SHP77 (cell line): ENCODE measurements at places on chromosomes 12 and 14.

DNA sequence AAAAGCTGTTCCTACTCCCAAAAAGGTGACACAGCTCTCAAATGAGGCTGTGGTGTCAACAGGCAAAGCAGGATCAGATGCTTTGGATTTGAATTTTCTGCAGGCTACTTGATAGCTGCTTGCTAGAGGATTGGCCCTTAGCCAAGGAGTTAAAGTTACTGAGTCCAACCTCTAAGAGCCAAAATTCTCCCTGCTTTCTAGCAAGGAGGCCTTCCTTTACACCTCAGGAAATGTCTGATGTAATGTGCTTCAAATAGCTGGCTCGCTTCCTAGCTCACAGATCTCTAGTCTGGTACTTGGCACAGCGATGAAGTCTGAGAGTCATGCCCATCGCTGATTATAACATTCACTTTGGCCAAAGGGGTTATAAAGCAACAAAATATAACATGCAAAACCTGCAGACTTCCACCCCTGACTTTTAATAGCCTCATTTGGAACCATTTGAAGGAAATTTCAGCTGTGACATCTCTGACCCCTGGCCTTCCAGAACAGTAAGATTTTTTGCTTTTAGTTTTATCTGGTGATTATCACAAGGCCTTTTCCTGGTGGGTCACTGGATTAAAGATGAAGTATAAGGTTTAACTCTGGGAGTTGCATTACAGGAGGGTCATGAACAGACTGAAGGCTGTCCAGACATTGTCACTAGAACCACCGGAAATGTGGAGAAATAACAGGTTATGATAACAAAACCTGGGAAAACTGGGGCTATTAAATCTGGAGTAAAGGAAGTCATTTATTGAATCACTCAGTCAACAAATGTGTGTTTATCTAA lies 189.7 kb downstream of the EPS8 start:
- DNase-seq: no peak

DNA sequence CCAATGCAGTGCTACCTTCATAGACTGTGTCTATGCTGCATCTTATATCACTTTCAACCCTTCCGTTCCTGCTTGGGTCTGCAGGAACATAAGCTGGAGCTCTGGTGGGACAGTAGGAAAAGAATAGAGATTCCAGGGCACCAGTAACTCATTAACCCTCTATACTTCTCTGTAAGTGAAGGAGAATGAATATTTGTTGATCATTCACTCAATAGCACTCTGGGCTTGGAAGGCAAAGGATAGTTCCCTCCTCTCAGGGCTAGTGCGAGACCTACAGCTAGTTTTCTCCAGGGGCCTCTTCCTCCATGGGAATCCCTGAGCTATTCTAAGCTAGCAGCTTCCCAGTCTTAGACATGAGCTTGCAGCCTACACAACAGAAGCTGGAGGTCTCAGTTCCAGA lies 84.7 kb downstream of the BMP4 start:
- DNase-seq: no peak

GRCh38 chr14:75188520-75189268 lies 12.3 kb upstream of the TMED10 start:
- no peak for DNase-seq

DNA sequence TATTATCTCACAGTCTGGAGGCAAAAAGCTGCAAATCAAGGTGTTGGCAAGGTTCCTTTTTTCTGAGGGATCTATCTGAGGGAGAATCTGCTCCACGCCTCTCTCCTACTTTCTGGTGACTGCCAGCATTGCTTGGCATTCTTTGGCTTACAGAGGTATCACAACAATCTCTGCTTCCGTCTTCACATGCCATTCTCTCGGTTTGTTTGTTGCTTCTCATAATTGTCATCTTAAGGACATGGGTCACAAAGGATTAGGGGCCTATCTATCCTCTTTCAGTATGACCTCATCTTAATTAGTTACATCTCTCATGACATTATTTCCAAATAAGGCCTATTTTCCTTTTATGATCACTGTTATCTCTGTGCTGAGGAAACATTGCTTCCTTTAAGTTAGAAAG lies 345.0 kb downstream of the FOXG1 start:
- no peak for DNase-seq

- no peak for DNase-seq
Measured at GRCh38 chr12:5034603-5035002, 9.1 kb upstream of the KCNA5 start.

DNA sequence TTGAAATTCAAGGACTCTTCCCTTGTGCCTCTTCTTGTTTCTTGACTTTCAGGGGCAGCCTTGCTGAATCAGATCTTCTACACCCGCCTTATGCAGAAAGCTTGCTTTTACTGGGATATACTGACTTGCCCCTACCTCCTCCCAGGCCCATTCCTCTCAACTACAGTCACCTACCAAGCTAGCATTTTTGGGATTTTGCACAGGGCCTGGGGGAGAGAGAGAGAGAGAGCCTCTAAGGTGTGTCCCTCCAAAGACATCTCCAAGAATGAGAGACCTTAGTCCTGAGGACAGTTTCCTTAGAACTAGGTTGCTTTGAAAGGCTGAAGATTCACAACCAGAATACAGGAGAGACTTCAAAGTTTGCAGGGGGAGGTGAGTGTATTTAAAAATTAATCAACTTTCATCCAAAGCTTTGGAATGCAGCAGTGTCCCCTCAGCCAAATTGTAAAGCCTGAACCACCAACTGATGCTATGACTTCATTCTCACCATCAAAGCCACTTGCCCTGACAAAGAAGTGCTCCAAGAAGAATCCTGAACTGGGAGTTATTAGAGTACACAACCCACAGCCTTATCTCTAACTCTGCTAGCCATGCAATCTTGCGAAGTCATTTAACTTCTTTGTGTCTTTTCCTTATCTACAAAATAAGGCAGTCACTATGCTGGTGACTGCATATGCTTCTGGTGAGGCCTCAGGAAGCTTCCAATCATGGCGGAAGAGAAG lies 96.1 kb upstream of the EGLN3 start:
- DNase-seq: no peak

- no peak for DNase-seq
Measured at GRCh38 chr12:39505023-39505422, 62.1 kb upstream of the KIF21A start.

GRCh38 chr12:102197789-102198188 lies at the start of gene PMCH:
Gene PMCH, minus strand, starts transcription at chr12:102197833. Its CDS starts 63 bp downstream, at chr12:102197770.
- DNase-seq: no peak

DNA sequence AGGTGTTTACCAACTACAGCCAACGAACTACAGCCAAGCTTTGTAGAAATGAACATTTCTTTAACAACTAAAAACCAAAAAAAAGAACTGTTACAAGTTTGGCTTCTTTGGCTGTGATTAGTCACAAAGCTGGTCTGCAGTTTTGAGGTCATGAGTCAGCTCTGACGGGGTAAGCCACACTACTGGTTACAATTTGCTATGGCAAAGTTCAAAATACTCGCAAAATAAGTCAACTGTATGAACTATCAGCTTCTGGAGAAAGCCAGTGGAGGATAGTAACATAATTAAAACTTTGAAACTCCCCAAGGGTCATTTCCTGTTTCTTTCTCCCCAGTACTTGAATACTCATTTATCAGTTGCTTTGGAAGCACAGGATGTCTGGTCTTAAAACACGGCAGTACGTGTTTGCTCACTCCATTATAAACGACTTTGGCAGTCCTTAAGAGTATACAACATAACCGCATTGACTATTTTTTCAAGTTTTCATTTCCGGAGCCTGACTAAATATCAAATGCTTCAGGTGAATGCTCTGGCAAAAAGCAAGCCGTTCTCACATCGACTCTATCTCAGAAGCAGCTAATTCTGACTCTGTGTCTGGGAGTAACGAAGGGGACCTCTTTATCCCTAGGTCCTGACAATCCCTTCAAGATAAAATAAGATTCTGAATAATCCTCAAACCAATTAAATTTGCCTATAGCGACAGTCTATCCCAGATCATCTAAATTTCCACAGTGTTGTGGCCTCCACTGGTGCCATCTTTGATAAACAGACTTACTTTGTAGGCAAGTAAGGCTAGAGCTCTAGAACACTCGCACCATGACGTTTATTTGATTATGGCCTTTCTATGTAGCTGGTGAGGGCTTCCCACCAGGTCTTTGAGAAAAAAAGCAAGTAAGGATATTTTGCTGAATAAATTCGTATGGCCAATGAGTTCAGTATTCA lies 10.6 kb downstream of the PHLDA1 start:
- DNase-seq: no peak

- DNase-seq: no peak
Measured at GRCh38 chr12:120631097-120631496, 9.3 kb upstream of the CABP1 start.

DNA sequence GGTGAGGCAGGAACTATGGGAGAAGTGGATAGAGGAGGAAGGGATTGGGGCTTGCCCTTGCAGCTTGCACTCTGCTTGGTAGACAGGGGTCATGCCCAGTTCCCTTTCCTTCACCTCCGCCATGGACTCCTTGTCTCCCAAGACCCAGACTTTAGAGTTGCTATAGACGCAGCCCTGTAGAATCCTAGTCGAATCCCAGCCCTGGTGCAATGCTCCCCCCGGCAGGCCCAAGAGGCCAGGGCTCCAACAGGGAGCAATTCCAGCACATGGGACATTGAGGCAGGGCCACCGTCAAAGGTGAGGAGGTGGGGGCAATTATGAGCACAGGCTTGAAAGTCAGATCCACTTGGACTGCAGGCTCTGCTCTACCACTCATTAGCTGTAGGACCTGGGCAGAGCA lies 29.5 kb upstream of the BCDIN3D start:
- DNase-seq: no peak

GRCh38 chr12:60465060-60465459 lies 869.2 kb downstream of the SLC16A7 start:
- DNase-seq: no peak

DNA sequence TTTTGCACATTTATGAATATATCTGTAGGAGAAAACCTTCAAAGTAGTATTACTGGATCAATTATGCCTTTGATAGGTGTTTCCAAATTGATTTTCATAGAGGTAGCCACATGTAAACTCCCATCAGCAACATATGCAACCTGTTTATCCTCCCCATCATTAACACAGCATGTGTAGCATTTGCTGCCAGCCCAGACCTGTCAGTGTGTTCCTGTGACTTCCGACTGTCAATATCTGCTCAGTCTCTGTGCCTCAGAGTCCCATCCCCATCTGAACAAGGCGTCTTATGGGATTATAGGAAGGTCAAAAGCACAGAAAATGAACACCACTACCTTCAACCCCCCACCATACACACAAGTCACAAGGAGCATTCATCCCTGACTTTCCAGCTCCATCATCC lies 9.5 kb upstream of the CAPRIN2 start:
- peak; percentile 28 for DNase-seq

DNA sequence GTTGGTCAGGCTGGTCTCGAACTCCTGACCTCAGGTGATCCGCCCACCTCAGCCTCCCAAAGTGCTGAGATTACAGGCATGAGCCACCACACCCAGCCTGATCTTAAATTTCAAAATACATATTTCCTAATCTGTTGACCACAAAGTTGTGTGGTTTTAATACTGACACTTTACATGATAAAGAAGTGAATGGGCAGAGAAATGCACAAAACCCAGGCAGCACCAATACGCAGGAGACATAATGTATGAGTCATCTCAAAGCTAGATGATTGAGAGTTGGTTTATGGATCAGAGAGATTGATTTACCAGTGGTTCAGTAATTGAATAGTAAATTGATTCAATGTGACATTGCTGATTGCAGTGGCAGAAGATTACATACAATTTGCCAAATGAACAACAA lies 19.2 kb upstream of the PPP2R5E start:
- DNase-seq: no peak

GRCh38 chr14:89720076-89720687 lies 234.3 kb downstream of the EFCAB11 start:
- no peak for DNase-seq

DNA sequence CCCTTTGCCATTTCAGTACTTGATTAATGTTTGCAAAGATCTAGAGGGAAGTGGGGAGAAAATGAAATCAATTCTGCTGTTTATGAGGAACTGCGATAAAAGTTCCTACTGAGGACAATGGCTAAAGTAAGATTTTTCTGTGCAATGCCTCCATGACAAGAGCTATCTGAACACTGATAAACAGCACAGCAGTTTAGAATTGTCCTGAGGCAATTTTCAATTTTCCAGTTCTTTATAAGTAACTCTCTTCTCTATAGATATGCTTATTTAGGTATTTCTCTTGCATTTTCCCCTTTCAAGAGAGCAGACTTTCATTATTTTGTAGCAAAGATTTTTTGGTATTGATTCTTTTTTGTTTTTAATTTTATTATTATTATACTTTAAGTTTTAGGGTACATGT lies 34.6 kb upstream of the TMTC2 start:
- no peak for DNase-seq

GRCh38 chr12:80715713-80716249 lies 931 bp upstream of the MYF5 start:
- DNase-seq: no peak
